Hematopoietic multipotent progenitor cell treated with erythropoietin and hydrocortisone succinate and interleukin-3 and kit ligand, for 6 days (in vitro differentiated cells): ENCODE measurements at places on chromosomes 3 and 15.
A peak's percentile ranks its signal among the peaks of the same experiment; 100 is the strongest.

DNA sequence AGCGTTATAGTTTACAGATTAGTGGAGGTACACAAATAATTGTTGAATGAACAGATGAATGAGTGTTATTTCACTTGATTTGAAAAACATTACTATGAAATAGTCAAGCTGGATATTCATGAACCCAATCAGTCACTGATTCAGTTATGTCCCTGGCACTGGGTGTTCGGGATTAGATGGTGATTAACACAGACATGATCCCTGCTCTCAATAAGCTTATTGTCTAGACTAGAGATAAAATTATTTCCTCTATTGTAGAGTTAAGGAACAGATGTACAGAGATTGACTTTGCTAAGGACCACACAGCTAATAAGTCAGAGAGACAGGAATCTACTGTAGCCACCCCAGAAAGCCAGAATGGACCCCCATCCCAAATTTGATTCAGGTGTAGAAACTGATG is 963 bp downstream of the GRAMD1C start:
- no peak for DNase-seq

GRCh38 chr3:143134471-143134870 is 14.9 kb downstream of the CHST2 start:
- DNase-seq = peak; percentile 32

DNA sequence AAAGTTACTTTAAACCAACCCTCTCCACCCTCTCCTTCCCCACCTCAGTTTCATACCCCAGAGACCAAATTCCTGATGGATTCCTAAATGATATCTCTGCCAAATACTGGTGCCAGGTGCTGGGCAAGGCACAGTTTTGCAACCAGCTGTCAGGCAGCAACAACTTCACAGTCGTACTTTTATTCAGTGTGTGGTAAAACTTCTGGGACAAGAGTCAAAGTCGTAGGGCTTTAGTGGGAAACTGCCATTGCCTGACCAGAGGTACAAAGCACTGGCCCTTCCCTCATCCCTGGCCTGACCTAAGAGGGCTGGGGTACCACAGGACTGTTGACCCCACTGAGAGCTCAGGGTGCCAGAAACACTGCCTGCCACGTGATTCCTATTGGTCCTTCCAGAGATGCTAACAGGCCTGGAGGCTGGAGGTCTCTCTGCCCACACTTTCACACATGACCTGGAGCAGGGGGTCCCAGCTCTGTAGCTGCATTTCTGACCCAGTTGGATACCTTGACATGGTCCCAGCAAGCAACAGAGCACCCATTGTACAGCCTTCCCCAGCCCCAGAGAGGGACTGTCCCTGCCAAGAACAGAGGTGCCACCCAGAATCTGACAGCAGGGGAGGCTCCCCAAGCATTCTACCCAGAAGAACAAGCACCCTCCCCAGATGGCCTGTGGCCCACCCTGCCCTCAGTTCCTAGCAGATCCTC is 59.9 kb downstream of the LIPC start:
- DNase-seq = no peak

- no peak for DNase-seq
Observed at GRCh38 chr15:27328186-27328585, 357.2 kb downstream of the GABRG3 start.

- DNase-seq = no peak
Observed at GRCh38 chr3:59186725-59187124, 136.9 kb upstream of the CFAP20DC start.

- peak; percentile 73 for DNase-seq
Observed at GRCh38 chr3:183260167-183260904, 7.3 kb downstream of the B3GNT5 start.

DNA sequence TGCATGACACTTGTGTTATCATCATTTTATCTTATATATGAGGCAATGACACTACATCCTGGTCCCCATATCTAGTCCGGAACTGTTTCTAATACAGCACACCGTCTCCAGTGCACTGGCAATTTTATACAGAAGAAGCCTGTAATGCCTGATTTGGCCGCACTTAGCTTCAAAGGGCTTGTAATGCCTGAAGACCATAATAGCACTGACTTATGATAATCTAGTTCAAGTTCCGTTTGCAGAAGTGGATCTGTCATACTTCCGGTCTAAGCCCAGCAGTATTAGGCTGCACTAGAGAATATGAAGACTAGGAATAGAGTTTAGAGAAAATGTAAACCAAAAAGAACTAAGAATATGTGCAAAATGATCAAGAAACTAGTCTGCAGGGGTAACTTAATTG is 1.3 kb downstream of the BNIP2 start:
- peak; percentile 79 for DNase-seq

DNA sequence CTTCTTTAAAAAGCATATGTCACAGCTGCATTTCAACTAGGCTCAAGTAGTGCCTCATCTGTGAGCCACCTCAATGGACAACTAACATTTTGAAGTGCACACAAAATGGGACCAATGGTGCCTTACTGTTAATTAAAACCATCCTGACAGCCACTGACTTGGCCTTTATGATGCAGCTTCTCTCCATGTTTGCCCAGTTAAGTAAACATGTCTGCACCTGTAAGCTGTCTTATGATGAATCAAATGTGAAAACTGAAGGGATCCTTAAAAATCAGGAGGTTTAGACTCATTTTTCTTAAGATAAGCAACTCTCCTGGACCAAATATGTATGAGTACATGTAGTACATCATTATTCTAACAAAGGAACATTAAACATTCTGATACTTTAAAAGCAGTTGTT is 861.6 kb downstream of the ROBO1 start:
- DNase-seq = no peak

- no peak for DNase-seq
Observed at GRCh38 chr15:71002316-71002715, 109.7 kb downstream of the LRRC49 start.

DNA sequence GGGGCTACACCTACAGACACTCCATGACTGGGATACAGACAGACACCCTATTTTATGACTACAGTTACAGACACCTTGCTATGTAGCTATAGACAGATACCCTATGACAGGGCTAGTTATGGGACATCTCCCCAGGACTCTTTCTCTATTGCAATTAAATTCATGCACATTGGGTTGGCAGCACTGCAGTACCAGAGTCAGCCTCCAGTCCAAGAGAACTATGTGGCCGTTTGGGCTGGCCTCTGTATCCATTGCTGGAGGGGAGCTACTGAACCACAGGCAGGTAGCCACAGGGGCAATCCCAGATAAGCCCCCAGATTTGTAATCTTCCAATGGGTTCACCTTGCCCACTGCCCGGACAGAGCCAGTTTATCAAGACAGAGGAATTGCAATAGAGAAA is 108.4 kb upstream of the SPATA16 start:
- no peak for DNase-seq

DNA sequence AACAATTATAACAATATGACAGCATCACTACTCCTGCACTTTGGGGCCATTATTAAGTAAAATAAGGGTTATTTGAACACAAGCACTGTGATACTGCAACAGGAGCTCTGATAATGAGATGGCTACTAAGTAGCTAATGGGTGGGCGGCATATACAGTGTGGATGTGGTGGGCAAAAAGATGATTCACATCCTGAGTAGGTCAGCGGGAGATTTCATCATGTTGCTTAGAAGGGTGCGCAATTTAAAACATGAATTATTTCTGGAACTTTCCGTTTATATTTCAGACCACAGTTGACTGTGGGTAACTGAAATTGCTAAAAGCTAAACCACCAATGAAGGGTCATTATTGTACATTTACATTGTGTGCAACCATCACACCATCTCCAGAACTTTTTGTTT is 42.3 kb downstream of the FBXO22 start:
- DNase-seq = peak; percentile 33

GRCh38 chr15:62391641-62392262 is 226.7 kb upstream of the C2CD4B start:
- DNase-seq = peak; percentile 64

DNA sequence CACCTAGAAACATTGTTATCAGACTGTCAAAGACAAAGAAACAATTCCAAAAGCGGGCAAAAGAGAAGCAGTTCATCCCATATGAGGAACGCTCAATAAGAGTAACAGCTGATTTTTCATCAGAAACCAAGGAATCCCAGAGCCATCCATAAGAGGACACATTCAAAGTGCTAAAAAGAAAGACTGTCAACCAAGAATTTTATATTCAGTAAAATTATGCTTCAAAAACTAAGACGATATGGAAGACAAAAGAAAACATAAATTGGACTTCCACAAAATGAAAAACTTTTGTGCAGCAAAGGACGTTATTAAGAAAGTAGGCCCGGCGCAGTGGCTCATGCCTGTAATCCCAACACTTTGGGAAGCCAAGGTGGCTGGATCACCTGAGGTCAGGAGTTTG is 4.0 kb downstream of the LEO1 start:
- no peak for DNase-seq

DNA sequence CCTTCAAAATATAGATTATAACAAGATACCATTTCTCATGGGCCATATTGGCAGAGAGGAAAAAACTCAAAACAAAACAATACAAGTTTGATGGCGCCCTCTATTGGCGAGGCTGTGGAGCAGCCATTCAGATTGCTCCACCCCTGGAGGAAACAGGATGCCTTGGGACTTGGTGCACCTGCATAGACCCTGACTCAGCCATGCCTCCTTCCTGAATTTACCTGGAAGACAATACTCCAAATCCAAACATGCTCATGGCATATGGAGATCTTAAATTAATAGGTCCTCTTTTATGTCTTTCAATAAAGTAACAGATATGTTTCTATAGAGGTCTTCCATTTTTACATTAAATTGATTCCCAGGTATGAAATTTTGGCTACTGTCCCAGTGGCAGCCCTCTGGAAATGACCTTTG is 90.0 kb downstream of the APBA2 start:
- peak; percentile 88 for DNase-seq

DNA sequence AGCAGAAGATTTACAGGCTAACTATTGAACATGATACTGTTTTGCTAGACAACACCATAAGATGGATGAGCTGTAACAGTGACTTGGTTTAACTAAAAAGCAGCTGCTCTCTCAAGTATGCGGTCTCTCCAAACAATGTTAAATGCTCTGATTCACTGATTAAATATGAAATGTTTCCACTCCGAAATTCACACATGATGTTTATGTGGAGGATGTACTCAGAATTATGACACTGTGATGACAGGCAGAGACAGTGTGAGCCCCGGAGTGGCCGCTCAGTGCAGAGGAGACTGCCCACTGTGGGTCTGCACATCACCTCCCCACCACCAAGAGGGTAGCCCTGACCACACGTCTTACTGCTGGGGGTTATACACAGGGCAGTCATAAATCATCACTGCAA is 83.9 kb upstream of the MEX3B start:
- no peak for DNase-seq

GRCh38 chr3:80000022-80000421 is 232.2 kb upstream of the ROBO1 start:
- DNase-seq = no peak

- no peak for DNase-seq
Observed at GRCh38 chr3:66115858-66116654, 77.3 kb upstream of the MAGI1 start.

- DNase-seq = no peak
Observed at GRCh38 chr15:33872416-33873106, 95.7 kb upstream of the CHRM5 start.

DNA sequence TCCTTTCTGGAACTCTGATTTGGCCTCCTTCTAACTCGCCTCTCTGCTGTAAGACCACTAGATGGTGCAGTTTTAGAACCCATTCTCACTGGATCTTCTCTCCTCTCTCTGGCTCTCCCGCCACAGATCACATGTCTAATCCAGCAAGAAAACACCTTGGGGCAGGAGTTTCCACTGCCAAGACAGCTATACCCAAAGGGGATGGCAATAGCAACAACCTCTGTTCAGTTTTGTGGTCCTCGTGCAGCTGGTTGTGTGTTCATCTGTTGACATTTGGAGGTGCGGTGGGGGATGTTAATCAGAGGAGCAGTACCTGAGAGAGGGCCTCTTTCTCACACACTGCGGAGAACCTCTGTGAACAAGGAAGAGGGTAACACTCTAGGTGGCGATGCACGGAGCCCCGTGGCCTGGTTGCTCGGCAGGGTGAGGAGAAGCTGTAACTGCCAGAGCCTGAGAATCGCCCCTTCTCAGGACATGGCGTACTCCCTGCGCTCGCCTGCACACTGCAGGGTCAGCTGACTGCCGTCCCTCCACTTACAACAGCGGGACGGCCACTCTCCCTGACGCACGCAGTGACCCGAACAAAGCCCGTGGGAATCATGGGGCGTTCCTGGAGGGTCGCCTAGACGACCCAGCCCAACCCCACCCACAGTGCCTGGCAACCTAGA is at the start of gene TEX55:
Gene TEX55 (plus strand): TSS at position 666 of the 668 bp plus-strand sequence. CDS start 25 bp downstream, outside the sequence.
- DNase-seq = peak; percentile 71

GRCh38 chr3:10928961-10929471 is 63.5 kb upstream of the SLC6A1 start:
- DNase-seq = no peak

- DNase-seq = peak; percentile 67
Observed at GRCh38 chr3:107523289-107523538, 452 bp downstream of the BBX start.

- no peak for DNase-seq
Observed at GRCh38 chr3:172687501-172687900, 23.4 kb downstream of the NCEH1 start.

- DNase-seq = no peak
Observed at GRCh38 chr3:6516143-6516542, 344.8 kb upstream of the GRM7 start.

GRCh38 chr3:65196663-65197062 is 508.9 kb upstream of the ADAMTS9 start:
- no peak for DNase-seq

DNA sequence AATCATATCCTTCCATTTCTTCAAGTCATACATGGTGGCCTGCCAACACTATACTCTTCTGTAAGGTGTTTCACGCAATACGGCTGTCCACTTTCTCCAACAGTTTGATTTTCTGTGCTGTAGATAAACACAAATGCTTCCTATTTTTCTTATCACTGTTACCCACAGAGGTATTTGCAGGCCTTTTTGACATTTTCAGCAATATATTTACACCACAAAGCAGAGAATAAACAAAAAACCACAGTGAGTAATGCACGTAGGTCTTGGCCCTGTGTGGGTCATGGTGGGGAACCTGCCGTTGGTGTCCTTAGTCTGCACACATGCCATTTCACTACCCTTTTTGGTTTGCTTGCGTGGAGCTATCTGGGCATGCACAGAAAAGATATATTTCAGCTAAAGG is 59.5 kb downstream of the LRRC28 start:
- peak; percentile 13 for DNase-seq

- DNase-seq = peak; percentile 85
Observed at GRCh38 chr15:90620379-90621067, 90.8 kb downstream of the CRTC3 start.

DNA sequence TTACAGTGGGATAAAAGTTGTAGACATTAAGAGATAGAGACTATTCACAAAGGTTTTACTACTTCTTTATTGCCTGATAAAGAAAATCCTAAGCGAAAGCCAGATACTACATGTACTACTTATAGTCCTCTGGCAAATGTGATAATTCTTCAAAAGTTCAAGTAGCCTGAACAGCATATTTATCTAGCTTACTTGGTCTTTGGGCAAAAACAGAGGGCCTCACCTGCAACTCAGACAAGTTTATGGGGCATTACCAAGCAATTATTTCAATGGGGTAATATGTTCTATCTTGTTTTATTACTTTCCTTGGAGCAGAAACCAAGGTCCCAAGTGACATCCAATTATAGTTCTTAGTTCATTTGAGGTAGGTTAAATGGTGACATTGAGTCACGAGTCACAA is 390.1 kb upstream of the ARHGEF26 start:
- no peak for DNase-seq

GRCh38 chr3:71303627-71304200 is 279.8 kb downstream of the FOXP1 start:
- peak; percentile 23 for DNase-seq

GRCh38 chr15:98728082-98728810 is 79.9 kb downstream of the IGF1R start:
- DNase-seq = no peak

- no peak for DNase-seq
Observed at GRCh38 chr3:71684757-71685386, 40.3 kb downstream of the EIF4E3 start.
